GM12891 (cell line): ENCODE measurements at places on chromosomes 3 and 15.

GRCh38 chr3:36833160-36833814 is 68.9 kb upstream of the DCLK3 start:
- DNase-seq = no peak

DNA sequence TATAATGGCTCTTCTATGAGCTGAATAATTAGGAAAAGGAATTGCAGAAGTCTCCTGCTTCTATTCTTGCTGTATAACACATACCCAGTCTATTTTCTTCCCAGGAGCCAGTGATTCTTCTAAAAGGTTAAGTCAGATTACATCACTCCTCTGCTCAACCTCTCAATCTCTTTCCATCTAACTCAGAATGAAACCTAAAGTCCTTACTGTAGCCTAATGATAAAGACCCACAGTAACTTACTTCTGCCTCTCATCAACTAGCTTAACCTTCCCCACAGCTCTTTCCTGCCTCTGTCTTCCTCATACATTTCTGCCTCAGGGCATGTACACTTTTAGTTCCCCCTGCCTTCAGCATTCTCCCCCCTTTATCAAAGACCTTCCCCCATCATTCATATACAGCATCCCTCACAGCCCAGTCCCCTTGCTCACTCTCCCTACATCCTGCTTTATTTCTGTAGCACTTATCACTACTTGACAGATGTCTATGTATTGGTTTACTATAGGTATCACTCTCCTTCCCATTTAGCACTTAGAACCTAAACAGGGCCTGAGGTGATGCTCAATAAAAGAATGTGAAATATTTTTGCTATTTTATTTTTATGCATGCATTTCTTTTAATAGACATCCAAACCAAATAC is 28.5 kb upstream of the CMTM6 start:
- DNase-seq = no peak

- no peak for DNase-seq
Measured at GRCh38 chr15:98708037-98708590, 59.8 kb downstream of the IGF1R start.

DNA sequence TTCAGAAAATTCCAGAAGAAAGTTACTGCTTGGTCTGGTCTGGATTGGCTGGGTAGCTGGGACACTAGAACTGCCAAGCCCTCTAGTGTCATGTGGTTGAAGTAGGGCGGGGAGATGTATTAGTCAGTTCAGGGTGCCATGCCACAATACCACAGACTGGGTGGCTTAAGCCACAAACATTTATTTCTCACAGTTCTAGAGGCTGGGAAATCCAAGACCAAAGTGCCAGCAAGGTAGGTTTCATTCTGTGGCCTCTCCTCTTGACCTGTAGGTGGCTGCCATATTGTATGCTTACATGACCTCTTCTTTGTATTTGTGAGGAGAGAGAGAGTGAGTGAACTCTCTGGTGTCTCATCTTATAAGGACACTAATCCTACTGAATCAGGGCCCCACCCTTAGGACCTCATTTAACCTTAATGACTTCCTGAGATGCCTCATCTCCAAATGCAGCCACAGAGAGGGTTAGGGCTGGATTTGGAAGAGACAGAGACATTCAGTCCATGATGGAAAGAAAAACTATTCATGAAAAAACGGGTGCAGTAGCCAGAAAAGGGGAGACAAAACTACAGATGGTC is 18.1 kb upstream of the ZSCAN2 start:
- DNase-seq = no peak

DNA sequence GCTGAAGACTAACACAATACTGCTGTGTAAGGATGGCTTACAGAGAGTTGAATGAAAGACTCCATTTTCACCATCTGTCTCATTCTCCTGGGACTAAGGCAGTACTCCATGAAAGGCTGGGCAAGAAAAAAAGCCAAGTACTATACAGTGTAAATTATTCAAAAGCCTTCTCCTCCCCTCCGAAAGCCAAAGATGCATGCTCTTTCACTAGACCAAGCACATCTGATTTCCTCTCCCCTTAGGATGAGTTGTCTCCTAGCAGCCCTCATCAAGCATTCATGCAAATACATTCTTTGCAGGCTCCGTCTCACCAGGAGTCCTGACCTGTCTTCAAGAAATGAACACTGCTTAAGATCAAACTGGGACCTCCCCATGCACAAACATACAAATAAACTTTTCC is 133.5 kb upstream of the THBS1 start:
- no peak for DNase-seq

DNA sequence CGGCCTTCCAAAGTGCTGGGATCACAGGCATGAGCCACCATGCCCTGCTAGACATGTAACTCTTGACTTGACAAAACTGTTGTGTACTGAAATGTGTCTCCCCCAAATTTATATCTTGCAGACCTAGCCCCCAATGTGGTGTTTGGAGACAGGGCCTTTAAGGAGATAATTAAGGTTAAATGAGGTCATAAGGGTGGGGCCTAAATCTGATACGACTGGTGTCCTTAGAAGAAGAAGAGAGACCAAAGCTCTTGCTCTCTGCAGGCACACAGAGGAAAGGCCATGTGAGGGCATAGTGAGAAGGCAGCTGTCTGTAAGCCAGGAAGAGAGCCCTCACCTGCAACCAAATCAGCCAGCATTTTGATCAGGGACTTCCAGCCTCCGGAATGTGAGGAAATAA is 361.3 kb downstream of the SV2B start:
- no peak for DNase-seq
